CD4-positive, alpha-beta T cell treated with Interleukin-2 at 100 ng/mL for 4 hours (primary cell): ENCODE measurements at places on chromosomes 6 and 20.

DNA sequence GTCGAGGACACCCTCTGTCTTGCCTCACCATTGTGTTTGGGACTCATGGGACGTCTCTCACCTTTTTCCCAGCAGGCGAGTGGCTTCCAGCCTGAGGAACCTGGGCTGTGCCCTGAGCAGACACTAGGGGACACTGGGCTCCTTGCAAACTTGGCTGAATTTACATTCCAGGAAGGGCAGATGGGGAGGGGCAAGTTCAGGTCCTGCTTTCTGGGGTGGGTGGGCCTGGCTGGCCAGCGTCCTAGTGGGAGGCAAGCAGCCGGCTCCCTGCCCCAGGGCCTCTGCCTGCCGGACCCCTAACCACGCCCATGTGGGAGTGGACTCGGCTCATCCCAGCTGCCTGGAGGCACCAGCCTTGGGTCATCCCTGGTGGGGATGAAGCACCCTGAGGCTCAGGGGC is 48.2 kb upstream of the MLN start:
- peak; percentile 26 for DNase-seq

DNA sequence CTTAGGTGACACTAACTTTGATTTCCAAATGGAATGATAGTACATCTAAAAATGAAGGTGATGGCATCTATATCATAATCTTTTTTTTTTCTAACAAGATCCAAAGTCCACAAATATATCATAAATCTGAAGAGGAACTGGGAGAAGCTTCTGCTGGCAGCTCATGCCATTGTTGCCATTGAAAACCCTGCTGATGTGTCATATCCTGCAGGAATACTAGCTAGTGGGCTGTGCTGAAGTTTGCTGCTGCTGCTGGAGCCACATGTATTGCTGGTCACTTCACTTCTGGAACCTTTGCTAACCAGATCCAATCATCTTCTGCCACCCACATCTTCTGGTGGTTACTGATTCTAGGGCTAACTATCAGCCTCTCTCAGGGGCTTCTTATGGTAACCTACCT is 27.4 kb upstream of the KHDC1 start:
- DNase-seq: no peak

DNA sequence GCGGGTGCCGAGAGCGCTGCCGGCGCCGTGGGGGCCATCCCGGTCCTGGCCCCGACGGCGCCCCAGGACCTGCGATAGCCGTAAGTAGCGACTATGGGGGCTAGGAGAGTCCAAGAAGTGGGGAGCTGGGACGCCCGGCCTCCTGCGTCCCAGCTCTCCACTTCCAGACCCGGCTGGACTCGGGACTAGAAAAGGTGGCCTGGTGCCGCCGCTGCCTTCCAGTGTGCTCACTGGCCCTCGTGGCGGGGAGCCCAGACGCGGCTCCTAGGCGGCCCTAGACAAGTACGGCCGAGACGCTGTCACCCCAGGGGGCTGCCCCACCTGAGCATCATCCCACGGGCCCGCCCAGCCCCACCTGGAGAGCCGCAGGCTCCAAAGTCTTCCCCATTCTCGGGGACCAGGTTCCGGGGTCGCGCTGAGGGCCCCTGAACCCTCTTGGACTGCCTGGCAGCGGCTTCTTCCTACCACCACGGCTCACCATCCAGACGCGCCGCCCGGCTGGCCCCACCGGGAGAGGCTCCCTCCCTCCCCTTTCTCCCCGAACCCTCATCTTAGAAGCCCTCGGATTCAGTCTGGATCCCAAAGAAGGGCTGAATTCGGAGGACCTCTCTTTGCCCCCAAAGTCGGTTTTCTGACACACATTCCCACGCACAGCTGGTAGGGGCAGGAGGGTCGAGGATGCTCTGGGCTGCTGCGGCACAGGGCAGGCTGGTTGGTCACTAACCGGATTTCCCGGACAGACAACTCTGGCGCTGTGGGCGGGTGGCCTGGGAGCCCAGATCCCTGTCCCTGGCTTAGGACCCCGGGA is 870 bp upstream of the MDFI start:
- DNase-seq: no peak

DNA sequence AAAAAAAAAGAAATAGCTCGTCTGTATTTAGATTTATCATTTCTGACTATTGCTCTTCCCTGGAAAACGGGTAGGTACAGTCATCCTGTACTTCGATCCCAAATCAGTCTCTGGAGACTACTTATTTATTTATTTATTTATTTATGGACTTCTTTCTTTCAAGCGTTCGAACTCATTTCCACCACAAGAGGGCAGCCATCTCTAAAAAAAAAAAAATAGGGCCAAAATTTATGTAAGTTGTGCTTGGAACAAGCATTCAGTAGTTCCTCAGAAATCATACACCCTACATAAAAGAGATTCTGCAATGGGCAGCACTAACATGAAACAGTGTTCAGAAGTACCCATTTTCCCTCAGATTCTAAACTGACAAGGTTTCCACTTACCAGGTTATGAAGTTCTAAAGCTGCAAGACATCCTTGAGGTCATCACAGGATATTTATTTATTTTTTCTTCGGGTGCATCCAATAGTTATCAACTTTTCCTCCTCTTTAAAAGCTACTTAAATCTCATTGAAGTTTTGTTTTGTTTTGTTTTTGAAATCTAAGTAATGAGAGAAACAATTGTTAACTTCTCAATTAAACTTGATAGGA is 1.9 kb upstream of the BMP2 start:
- no peak for DNase-seq

DNA sequence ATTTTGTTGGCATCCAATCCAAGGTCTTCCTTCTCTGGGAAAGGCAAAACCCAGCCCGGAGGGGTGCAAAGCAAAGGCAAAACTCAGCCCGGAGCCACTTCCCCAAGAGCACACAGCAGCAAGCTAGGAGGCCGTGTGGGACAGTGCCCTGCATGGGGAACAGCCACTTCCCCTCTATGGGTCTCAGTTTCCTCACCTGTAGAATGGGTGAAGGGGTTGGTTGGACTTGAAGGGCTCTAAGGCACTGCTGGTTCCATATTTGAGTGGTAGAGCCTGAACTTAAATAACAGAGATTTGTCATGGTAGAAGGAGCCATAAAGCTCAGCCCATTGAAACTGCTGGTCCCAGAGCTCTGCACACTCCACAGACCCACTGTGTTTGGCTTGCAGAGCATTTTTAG is 51.3 kb upstream of the CCDC167 start:
- DNase-seq: no peak

DNA sequence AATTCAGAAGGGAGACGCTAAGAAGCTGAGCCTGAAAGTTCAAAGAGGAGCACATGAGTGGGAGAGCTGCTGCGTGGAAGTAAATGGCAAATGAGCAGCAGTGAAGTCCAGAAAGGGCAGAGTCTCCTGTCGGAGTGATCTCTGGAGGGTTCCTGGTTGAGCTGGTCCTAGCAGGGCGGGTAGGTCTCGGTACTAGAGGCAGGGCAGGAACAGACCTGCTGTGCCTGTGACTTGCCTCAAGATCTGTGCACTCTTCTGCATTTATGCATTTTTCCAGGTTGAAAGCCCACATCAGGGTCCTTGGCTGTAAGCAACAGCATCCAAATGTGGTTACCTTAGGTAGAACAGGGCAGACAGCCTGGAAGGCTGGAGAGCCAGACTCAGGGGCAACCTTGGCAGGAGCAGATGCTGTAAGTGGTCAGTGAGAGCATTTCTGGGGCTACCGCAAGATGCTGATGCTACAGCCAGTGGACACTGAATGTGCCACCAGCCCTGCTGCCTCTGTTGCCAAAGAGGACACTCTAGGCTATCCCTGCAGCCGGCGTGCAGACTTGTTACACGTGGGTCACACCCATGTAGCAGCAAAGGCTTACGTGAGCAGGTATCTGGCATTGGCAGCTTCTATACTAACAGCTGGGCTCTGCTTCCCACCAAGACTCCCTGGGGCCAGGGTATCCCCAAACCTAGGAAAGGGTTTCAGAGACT is 8.4 kb downstream of the DUSP22 start:
- no peak for DNase-seq

DNA sequence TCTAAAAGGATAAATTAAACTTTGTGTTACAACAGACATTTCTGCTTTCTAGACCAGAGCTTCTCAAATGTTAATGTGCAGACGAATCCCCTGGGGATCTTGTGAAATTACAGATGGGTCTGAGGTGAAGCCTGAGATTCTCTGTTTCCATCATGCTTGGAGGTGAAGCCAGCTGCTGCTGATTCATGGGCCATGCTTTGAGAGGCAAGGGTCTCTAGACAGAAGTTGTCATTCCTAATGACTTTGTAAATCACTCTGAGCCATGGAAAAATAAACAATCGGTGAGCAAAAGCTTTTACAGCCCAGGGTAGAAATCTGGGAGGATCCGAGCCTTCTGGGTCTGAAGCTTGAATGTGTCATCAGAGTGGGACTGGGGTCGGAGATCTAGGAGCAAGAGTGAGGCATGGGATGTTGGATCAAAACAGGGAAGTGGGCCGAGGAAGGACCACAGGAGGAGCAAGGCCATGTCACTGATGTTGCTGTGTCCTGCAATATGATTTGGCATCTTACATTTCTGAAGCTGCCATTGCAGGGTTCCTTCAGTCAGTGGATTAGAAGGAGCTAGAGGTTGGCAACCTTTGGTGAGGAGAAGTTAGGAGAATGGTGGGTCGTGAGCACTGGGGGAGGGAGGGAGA is 77.3 kb downstream of the TRMT11 start:
- no peak for DNase-seq

DNA sequence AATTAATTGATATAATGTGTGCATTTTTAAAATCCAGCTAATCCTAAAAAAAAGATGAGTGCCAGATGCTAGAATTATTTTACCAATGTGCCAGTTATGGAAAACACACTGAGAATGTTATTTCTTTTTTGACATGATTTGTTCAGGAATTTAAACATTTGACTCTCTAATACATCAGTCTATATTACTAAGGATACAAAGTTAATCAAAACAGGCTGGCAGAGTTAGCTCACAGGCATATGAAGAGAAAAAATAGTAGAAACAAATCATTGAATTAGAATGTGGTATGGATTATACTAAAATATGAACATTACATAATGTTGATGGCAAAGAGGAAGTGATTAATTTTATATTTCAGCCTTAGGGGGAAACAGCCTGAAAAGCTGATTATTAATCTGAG is 368.3 kb upstream of the GJE1 start:
- no peak for DNase-seq

GRCh38 chr20:35306931-35307517 is 14.8 kb upstream of the FAM83C start:
- peak; percentile 24 for DNase-seq

GRCh38 chr20:775679-776135 is 7.4 kb upstream of the SLC52A3 start:
- DNase-seq: no peak

DNA sequence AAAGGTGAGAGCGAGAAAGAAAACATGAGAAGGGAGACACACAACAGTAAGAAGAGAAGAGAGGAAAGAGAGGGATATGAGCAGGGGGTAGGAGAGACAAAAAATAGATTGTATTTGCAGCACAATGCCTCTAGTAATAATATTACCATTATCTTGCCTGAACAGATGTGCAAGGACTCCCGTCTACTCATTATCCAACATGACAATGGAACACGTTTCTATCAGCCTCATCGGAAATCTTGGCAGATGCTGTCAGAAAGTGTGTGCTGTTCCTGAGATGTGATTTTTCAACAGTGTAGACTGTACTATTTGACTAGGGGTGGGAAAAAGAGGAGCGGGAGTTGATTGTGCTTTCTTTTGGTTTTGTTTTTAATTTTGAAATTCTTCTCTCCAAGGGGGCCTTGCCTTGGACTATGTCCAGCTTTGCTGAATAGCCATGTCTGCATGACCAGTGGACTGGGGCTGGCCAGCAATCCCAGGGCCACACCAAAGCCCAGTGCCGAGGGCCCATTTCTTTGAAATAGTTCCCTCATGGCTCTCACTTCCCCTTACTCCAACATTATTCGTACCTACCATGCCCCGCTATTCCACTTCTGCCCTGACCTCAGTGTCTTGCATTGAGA is 11.3 kb upstream of the TRAM2 start:
- DNase-seq: no peak

- DNase-seq: no peak
These were observed 84.2 kb downstream of the TRIM27 start for GRCh38 chr6:28839443-28840120.

DNA sequence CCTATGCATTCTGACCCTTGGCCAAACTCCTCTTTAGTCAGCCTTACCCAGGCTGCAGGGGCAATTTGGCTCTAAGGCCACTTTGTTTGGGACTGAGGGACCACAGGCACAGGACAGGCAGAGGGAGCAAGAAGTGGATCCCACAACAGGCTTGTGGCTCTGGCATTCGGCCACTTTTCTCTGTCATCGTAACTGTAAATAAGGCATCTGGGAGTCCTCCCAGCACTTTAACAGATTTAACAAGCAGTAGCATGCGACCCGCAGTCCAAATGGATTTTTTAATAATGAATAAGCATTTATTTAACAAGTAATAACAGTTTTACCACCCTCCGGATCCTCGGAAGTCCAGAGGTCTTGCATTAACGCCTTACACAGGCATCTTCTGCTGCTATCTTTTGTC is 16.1 kb upstream of the CDH22 start:
- DNase-seq: no peak

- DNase-seq: no peak
These were observed 104.1 kb upstream of the SLC35B3 start for GRCh38 chr6:8539453-8539852.

DNA sequence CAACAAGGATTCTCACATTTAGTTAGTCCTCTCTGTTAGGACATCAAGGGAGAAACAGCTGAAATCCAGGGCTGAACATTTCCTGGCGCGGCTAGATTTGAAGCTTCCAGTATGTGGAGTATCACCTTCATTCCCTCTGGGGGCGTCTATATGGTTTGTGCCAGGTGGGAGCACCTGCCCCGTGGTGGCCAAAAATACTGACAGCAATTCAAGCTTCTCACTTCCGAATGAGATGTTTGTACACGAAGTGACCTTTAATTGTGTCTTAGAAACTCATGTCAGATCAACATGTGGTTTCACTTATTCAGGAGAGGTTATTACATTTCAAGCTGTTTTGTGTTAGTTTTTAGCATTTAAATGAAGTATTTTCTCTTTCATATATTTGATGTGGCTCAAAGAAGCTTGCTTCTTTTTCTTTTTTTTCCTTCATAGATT is 67.3 kb upstream of the ZNF217 start:
- peak; percentile 37 for DNase-seq
